ENCODE measurements at places on chromosomes 12 and 14. TPM values are rescaled to one million over a fixed set of nuclear protein-coding genes. Genes with fewer than 3 reads are reported as not detected.

DNA sequence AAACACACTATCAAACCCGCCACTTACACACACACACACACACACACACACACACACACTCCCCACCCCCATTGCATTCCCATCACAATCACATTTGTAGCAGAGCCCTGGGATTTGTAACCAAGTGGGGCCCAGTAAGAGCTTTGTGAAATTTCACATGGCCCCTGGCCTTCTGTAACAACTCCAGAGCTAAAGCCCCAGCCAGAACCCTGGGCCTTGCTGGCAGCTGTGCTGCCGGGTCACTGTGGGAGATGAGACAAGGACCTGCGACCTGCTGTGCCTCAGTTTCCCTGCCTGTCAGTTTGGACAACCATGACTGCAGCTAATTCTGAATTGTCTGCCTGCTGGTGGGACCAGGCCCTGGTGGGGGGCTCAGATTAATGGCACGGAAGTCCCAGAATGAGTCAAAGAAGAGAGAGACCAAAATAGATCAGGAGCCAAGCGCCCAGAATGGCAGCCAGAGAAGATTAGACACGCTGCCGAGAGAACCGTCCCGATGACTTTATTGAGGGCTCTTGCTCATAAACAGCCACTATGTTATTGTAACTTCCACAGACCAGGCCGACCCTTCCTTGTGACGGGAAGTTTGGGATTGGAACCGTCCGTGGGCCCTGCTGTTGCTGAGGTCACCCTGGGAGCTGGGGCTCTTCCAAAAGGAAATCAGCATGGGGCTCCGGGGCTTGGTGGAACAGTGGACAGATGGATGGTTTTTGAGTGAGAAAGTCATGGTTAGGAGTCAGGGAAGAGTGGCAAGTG, 123.1 kb downstream of the ZFP36L1 start:
- DNase-seq: no peak

- DNase-seq: no peak
Observed at GRCh38 chr12:117437516-117438255, 76.3 kb upstream of the NOS1 start.

The RFX4 gene
- total RNA-seq: not detected

- no peak for DNase-seq
Observed at GRCh38 chr14:91009501-91010152, 50.8 kb downstream of the RPS6KA5 start.

GRCh38 chr12:47557386-47557785, 148.4 kb downstream of the RPAP3 start:
- DNase-seq: no peak

DNA sequence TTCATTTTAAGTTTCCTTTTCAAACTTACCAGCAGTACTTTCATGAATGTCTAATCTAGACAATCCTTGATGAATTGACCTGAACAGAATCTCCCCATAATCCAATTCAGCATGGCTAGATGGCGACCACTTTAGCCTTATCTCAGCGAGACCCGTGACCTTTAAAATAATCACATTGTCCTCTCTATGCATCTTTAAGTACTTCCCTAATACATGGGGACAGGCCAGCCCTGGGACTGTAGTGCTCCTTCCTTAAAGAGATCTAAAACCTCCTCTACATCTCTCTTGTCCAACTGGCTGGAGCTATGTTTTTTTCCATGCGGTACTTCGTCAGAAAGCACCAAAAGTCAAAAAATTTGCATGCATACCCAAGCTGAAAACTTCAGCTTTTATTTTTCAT, 746.0 kb downstream of the VRK1 start:
- DNase-seq: no peak

- no peak for DNase-seq
Observed at GRCh38 chr12:69459477-69459876, 10.7 kb upstream of the FRS2 start.

All from chondrocyte (in vitro differentiated cells).